ENCODE measurements at places on chromosomes 7 and 10. TPM values are rescaled to one million over a fixed set of nuclear protein-coding genes. Genes with fewer than 3 reads are reported as not detected.
A peak's percentile ranks its signal among the peaks of the same experiment; 100 is the strongest.

- no peak for DNase-seq
Observed at GRCh38 chr7:64775289-64775688, 18.9 kb upstream of the ZNF138 start.

The SYT15 gene
- total RNA-seq: 1.9 TPM

- no peak for DNase-seq
Observed at GRCh38 chr10:92239151-92239599, 51.7 kb downstream of the CPEB3 start.

DNA sequence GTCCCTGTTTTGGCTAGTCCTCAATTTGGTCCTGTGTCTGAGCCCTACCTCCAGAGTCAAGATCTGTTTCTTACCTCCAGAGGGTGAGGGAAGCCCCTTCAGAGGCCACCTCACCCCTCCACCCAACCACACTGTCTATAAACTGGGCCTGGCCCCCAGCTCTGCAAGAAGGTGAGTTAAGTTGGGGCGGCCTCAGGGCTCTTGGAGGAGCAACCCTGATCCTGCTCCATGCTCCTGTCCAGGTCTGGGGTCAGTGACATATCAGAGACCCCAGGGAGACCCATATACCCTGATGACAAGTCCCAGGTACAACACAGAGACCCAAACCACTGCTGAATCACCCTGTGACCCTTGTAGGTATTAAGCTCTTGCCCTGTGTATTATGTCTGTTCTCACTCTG lies 69.5 kb downstream of the MYL10 start:
- no peak for DNase-seq

- DNase-seq: no peak
Observed at GRCh38 chr7:96093435-96093834, 228.5 kb downstream of the SLC25A13 start.

DNA sequence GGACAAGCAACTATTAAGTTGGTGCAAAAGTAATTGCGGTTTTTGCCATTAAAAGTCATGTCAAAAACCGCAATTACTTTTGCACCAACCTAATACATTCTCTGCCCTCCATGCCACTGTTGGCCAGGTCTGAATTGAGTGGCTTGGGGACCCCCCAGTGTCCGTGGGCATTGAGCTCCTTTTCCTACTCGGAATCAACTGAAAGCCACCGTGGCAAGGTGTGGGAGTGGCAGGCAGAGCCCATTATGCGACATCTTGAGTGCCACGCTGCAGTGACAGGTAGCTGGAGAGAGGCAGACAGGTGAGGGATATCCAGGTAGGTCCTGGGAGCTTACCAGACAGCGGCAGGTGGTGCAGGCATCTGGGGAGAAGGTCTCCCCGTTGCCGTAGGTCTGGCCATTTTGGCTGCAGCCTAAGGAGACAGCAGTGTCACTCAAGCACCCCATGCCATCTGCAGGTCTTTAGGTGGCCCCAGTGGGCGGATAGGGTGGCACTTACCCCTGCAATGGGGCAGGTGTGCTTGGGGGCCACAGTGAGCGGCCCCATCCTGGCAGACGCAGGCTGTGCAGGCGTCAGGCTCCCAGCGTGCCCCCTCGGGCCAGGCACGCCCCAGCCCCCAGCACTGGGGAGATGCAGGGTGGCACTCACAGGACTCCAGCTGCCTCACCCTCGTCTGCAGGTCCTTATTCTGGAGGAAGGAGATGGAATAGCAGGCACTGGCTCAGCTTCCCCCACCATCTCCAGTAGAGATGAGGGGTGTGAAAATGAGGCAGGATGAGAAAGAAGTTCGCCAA lies 3.5 kb downstream of the KCP start:
- DNase-seq: no peak

- peak; percentile 78 for DNase-seq
Observed at GRCh38 chr7:134514663-134515062, 12.7 kb upstream of the AKR1B10 start.

DNA sequence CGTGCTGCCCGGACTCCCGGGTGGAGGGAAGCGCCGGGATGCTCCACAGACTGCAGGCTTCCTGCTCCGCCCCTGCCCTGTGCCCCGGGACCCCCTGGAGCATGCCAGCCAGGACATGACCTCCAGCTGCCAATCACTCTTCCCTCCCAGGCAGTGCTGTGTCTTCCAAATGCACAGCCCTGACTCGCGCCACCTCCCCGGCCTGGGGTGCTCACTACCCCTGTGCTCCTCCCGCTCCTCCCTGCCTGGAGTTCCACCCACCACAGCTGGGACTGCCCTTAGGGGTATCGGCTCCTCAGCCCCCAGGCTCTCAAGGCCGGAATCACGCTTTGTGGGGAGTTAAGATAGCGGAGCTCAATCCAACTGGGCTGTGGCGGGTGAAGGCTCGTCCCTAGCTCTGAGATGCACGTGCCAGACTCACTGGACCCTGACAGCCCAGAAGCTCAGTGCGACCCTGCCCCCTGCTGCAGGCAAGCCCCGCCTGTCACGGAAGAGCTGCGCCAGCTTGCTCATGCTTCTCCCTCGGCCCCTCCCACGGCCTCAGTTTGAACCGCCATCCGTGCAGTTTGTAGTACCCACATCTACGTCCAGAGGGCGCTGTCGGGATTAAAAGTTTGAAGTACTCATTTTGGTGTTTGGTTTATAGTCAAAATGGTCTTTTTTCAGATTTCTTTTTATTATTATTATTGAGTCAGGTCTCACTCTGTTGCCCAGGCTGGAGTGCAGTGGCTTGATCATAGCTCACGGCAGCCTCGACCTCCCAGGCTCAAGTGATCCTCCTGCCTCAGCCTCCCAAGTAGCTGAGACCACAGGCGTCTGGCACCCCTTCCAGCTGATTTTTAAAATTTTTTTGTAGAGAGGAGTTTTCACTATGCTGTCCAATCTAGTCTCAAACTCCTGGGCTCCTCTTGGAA lies 142.5 kb upstream of the TCERG1L start:
- DNase-seq: no peak

- no peak for DNase-seq
Observed at GRCh38 chr10:73552819-73553715, 38.1 kb downstream of the USP54 start.

GRCh38 chr7:152120210-152120609 lies 94.7 kb downstream of the GALNT11 start:
- DNase-seq: no peak

The NPS gene
- total RNA-seq: not detected
